Memory B cell (primary cell): ENCODE measurements at places on chromosomes 13 and 19.

GRCh38 chr19:42114412-42114811 is 17.8 kb downstream of the POU2F2 start:
- peak; percentile 42 for DNase-seq

- no peak for DNase-seq
Measured at GRCh38 chr13:30923418-30923817, 9.0 kb upstream of the TEX26 start.

GRCh38 chr13:69737129-69737935 is 370.3 kb upstream of the ATXN8OS start:
- no peak for DNase-seq

- no peak for DNase-seq
Measured at GRCh38 chr13:113939944-113940297, 34.0 kb downstream of the C13orf46 start.

GRCh38 chr13:107365466-107366215 is 797.7 kb upstream of the ARGLU1 start:
- DNase-seq = no peak

DNA sequence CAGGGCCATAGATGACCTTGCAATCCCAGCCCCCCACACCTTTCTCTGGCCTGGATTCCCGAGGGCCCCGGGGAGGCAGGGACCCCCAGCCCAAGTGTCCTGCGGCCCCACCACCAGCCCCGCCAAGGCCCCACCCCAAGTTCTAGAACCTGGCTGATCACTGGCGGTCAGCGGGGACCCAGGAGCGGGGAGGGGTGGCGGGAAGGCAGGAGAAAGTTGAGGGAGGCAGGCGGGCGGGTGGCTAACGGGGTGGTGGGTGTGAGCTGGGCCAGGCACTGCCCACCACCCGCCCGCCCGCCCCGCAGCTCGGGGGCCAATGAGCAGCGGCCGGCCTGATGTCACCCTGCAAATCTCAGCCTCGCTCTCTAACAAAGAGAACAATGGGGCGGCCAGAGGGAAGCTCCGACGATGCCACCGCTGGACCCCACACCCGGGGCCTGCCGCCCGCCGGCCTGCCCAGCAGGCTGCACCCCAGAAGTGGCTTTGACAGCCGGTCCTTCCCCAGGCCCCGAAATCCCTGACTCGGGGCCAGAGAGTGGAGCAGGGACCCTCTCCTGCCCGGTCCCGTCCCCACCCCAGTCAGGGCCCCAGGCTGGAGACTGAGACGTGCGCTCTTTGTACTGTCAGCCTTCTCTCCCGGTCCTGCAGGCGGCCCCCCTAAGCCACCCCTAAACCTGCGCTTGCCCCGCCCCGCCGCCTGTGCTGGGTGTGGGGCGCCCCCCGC is 1.6 kb downstream of the MEX3D start:
- DNase-seq = no peak

DNA sequence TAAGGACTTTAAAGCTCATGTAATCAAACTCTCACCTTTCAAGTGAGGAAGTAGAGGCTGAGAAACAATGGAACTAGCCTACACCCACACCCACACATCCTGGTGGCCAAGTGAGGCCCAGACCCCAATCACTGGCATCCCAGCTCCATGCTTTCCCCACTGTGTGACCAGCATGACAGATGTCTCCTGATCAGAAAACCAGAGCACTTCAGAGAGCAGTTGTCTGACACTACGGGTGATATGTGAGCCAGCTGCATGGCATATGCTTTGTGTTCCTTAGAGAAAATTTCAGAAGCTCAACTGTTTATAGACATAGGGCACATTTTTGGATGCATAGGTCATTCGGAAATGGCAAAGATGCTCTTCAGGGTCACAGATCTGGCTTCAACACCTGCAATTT is 315.2 kb downstream of the NDFIP2 start:
- DNase-seq = no peak

GRCh38 chr13:61734683-61735082 is 319.0 kb upstream of the PCDH20 start:
- DNase-seq = no peak

- DNase-seq = no peak
Measured at GRCh38 chr13:49681842-49682435, 9.3 kb downstream of the EBPL start.
